ENCODE measurements at places on chromosomes 5 and 9. TPM values are rescaled to one million over a fixed set of nuclear protein-coding genes. Genes with fewer than 3 reads are reported as not detected.

DNA sequence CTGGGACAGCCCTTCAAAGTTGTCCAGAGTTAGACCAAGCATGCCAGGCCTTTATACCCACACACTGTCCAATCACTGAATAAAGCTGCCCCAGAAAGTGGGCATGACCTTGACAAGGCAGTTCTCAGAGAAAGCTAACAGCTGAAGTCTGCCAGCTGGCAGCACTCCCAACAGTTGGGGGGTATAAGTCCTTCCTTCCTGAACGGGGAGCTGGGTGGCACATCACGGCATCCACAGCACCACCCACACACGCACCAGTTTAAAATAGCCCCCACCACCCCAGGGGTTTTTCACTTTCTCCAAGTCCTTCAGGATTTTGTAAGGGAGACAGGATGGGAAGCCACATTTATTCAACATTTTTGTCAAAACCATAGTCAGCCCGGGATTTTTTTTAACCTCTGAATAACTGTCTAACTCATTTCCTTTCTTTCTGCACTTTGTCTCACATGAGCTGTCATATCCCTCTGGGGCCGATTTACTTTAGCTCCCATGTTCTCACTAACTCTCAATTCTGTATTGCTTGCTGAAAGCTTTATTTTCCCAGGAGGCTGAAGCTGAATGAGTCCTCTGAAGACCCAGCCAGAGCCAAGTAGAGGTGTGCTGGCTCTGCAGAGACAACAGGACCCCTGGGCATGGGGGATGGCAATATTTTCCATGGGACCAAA, 15.4 kb downstream of the FAM81B start:
- DNase-seq = no peak

The LHX3 gene
- total RNA-seq = not detected

DNA sequence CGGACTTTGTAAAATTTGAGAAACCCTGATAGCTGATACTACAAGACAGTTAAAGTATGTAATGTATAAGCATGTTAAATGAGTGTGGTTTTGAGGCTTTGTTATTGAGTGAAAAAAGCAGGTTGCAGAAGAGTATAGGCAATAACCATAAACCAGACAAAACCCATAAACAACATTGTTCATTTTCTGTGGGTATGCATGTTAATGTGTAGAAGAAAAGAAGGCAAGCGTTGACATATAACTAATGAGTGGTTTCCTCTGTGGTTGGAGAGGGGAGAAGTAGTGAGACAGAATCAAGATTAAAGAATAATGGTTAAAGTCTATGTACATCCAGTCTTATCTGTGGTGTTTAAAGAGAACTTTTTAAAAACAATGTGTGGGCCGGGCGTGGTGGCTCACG, 26.2 kb downstream of the RAD23B start:
- no peak for DNase-seq

DNA sequence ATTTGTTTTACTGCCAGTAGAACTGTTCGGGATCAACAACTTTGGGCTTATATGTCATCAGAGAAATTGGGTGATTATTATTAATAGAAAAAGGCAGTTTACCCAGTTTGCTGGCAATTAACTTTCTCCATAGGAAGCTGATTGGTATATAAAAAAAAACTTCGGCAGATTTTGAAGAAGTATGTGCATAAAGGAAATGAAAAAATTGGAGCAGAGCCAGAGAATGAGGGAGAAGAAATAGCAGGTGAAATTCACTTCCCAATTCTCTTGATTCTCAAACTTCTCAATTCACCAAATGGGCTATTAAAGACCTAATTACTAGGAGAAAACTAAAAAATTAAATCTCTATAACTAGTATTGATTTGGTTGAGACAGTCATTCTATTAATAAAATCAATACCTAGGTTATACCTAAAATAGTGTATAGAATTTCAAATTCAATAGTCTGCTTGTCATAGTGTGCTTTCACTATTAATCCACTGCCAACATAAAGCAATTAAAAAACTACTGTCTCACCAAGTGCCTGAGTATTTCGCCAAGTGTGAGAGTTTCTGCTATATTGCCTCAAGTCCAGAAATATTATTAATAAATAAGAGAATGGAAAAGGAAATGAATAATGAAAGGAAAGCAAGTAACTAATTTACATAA, 47.5 kb downstream of the STX17 start:
- DNase-seq = no peak

DNA sequence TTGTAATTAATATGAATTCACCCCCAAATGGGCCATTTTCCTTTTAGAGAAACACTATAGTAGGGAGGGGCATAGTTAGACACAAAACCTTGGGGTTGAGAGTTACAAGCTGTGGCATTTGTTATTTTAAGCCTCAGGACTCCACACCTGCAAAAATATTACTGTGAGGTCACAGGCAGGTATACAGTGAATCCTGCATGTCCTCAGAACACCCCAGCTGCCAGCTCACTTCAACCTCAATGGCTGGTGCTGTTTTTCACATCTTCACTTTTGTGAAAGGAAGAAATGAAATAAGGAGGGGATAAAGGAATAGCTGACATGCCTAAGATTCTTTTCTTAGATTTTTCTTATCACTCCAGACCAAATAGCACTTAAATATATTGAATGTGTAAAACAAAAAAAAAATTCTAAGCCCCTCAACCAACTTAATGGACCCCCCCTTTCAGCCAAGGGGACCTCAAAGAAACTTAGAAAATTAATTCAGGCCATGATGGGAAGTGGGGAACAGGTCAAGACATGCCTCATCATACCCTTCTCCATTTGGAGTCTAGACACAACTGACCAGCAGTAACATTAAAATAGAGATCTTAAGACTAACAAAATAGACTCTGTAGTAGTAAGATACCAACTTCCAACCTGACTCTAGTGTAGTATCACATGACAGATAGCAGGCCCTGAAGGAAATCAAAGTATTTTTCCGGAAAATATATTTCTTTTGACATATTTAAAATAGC, 9.2 kb downstream of the C9orf85 start:
- no peak for DNase-seq

GRCh38 chr5:5409151-5409810, 13.2 kb upstream of the ICE1 start:
- DNase-seq = no peak

All from SJSA1 (cell line).